ENCODE measurements at places on chromosomes 5 and 9. TPM values are rescaled to one million over a fixed set of nuclear protein-coding genes. Genes with fewer than 3 reads are reported as not detected.

The LCN15 gene
- not detected for total RNA-seq

The OBP2A gene
- not detected for total RNA-seq

The OTP gene
- not detected for total RNA-seq

The REEP2 gene
- 23.9 TPM for total RNA-seq

The PCDHB11 gene
- 1.4 TPM for total RNA-seq

The WDR38 gene
- 0.62 TPM for total RNA-seq

The ECSCR gene
- 6.3 TPM for total RNA-seq

Measured in G401 (cell line).